ENCODE measurements at places on chromosomes 5 and 9.

DNA sequence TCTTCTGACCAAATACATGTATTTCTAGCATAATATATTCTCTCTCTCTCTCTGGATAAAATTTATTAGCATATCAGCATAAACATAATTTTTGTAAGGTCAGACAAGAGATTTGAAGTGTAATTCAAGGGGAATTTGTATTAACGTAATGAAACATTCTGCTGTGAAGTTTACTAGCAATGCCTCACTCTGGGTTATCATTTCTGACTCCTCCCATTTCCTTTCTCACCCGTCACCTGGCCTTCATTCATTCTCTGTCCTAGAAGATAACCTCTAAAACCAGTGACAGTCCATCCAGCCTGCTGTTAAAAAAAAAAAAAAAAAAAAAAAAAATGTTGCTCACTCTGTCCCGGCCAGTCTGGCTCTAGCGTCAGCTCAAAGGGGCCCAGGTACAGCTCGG, 27.1 kb downstream of the GRAMD2B start:
- DNase-seq = no peak

- no peak for DNase-seq
Observed at GRCh38 chr5:56386046-56386445, 152.9 kb upstream of the ANKRD55 start.

DNA sequence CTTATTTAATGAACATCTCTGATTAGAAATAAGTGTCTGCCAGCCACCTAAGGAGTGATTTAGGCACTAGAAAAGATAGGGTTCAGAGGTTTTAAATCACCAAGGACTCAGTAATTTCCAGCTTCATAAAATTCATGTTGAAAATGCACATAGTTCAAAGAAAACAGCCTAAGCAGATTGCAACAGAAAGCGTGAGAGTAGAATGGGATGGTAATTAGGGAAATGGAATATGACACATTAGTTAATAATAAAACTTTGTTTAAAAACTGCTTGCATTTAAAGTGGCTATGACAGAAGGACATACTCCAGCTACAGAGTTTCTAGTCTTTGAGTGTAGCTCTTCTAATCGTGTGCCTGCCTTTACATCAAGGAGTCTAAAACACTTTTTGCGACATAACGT, 490.8 kb downstream of the TLE4 start:
- DNase-seq = peak; percentile 13

GRCh38 chr5:173726846-173727557, 110.6 kb upstream of the BOD1 start:
- no peak for DNase-seq

GRCh38 chr5:5066276-5067186, 73.6 kb upstream of the ADAMTS16 start:
- no peak for DNase-seq

DNA sequence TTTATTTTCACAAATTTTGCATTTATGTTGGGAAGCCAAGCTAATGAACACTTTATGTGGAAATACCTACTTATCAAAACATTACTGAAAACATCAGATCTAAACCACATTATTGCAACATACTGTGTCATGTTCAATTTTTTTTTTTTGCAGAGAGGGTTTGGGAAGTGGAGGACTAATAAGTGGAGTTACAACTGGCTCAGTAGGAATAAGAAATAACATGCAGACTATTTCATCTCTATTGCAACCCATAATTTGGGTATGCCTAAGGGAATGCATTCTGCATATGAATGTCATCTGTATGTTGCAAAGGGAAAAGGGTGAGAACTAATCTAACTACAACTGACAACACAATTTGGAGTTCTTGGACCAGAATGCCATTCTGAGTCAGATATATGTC, 41.8 kb downstream of the APC start:
- peak; percentile 19 for DNase-seq

DNA sequence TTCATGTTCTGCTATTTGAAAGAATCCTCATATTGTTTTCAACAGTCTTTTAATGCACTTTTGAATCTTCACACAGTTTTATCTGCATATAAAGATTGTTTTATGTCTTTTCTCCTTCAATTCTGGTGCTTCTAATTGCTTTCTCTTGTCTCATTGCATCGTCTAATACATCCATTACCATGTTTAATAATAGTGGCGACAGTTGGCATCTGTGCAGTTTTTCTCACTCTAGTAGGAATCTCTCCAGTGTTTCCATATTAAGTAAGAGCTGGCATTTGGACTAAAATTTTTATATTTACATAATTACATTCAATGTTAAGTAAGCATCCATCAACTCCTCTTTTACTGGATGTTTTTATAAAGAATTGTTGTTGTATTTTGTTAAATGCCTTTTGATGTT, 49.9 kb downstream of the ADCY2 start:
- no peak for DNase-seq

- no peak for DNase-seq
Observed at GRCh38 chr5:113235884-113236283, 198.9 kb downstream of the TSSK1B start.

GRCh38 chr9:29564564-29564963, 1991.3 kb upstream of the C9orf72 start:
- peak; percentile 3 for DNase-seq

DNA sequence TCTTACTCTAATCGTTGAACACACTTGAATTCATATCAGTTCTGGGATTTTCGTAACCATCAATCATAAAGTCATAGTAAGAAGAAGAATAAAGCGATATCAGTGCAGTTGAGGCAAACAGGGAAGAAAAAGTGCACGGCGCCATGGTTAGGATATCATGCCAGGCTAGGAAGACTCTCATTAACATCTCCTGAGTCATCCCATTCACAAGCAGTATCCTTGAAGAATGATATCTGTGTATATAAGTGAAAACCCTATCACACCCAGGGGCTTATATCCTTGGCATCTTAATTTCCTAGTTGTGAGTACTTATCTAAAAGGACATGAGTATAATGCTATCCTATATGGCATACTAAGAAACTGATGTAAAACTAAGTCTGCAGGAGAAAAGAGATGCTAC, 38.6 kb downstream of the NFIB start:
- no peak for DNase-seq

DNA sequence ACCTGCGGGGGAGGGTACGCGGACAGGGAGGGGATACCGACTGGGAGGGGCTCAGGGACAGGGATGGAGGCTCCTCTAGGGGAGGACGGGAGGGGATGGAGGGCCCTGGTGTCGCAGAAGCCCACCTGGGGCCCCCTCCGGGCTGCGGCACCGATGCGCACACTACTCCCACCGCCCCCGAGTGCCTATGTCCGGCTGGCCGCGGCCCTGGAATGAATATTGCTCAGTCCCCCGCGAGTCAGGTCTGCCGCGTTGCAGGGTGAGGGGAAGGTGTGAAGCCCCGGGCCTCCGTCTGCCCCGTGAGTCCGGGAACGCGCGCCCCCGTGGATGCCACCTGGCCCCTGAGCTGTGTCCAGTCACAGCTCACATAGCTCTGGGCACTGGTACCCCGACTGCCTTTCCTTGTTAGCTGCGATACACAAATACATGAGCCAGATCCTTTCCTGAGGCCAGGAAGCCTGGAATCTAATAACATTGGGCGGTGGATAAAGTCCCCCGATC, 44.5 kb upstream of the PRSS3 start:
- DNase-seq = peak; percentile 56

DNA sequence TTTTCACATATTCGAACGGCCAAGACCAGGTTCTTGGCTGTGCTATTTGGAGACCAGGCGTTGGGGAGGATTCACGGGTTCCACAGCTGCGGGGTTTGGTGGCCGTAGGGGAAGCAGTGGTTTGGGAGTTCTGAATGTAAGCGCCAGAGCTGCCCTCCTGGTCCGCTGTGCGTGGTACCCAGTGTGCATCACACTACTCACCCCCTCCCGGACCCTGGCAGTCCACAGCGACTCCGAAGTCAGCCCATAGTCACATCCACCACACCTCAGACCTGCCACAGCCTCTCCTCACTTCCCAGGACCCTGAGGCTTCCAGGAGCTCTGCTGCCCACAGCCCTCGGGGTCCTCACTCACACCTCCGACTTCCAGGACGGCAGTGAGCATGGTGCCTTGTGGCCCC, 26.8 kb downstream of the AMBP start:
- peak; percentile 31 for DNase-seq

DNA sequence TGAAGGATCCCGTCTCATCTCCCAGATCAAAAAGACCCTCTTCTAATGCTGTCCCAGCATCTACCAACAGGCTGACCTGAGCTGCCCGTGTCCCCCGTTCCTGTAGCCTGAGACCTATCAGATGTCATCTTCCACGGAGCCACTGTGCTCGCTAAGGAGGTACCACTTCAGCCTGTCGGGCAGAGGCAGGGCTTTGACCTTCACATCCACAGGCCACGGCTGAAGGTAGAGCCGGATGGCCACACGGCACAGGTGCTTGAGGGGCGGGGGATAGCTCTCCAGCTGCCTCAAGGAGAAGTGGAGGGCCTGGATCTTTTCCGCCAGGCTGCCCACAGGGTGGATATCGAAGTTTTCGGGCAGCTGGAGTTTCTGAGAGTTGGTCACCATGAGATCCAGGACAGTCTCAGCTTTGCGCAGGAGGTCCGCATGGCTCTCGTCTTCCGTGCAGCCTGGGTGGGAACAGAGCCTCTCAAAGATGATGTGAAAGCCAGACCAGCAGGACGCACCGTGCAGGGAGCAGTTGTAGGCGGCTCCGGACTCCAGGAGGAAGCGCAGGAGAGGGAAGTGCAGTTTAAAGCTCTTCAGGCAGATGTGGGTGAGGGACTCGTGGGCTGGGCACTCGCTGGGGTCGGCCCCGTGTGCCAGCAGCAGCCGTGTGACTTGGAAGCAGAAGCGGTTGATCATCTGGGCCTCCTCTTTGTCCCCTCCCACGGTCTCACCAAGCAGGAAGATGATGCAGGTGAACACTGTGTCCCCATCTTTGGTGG, 4.1 kb downstream of the ASB6 start:
- DNase-seq = no peak

- peak; percentile 13 for DNase-seq
Observed at GRCh38 chr9:95874303-95874988, 1.0 kb upstream of the ERCC6L2 start.

DNA sequence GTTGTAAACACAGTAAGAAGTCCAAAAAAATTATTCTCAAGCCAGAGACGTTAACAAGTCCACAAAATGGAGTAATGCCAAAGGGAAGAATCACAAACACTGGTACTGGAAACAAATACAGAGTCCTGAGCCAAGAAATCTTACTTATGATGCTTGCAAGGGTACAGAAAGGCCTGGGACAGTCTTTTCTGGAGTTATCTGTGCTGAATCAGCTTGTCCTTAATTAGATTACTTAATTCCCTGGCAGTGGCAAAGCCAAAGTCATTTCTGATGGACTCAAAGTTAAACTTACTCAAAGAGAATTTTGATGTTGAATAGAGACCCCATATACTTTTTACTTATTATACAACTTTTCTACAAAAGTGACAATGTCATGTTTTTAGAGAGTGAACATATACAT, 610.5 kb upstream of the ITGA1 start:
- DNase-seq = no peak

DNA sequence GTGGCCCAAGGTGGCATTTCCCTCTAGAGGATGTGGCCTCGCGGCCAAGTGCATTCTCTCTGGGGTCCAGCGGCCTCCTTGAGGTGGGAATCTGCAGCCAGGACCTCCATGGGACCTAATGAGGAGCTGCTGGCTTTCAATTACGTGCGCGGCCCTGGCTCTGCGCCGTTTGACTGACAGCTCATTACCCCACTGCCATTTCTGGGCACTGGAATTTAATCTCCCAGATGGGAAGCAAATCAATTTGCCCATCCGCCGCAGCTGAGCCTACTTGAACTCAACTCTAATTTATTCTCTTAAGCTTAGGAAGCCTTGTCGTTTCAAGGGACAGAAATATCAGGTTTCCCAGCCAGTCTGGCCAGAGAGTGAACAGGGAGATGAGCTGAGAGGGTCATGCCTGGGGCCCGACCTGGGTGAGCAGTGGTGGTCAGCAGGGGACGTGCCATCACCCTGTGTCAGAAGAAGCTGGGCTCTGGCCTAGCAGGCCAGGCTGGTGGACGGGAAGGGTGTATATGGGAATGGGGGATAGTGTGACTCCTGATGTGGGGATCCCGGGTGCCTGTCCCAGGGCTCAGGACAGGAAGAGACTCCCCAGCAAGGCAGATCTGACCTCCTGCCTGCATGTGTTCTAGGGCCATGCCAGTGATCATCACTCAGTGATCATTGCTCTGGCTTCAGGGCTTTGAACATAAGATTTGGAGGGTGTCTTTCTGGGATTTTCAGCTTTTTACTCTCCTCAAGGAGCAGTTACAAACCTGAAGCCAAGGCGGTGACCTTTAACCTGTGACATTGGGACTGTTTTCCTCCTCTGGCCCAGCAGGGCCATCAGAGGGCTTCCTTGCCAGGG, 69.7 kb downstream of the MACROH2A1 start:
- no peak for DNase-seq

DNA sequence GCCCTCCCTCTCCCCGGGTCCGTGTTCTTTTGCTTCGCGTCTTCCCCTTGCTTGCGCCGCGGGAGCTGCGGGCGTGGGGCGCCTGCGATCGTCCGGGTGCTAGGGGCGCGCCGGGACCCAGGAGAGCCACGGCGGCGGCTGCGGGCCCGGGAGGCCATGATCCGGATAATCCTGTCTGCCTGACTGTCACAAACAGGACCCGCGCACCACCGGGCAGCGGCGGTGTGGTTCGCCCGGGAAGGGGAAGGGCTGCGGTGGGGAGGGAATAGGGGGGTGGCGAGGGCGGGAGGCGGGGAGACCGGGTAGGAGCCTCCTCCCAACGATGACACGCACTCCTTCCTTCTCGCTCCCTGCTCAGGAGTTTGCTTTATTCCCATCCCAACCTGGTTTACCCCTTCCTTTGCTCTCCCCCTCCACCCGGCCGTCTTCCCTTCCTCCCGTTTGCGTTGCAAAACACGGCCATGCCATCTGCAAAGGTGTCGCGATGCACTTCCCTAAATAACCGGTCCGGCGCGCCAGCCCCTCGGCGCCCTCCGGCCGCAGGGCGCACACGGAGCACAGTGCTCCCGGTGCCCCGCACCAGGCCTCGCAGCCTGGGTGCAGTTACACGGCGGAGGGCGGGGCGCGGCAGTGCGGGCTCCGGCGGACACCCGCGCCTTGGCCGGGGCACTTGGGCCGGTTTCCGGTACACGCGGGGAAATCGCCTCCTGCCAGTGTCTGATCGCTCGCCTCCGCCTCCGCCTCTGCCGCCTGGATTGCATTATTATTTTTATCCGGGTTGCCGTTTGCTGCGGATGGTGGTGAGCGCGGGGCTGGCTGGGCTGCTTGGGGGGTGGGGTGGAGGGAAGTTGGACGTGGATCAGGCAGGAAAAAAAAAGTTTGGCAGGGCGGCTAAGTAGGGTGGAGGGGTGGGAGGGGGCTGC, 1.5 kb downstream of the SMARCA2 start:
- DNase-seq = peak; percentile 97

GRCh38 chr9:20442461-20443319, 179.6 kb downstream of the MLLT3 start:
- no peak for DNase-seq

- no peak for DNase-seq
Observed at GRCh38 chr5:124839371-124839998, 93.0 kb upstream of the ZNF608 start.

DNA sequence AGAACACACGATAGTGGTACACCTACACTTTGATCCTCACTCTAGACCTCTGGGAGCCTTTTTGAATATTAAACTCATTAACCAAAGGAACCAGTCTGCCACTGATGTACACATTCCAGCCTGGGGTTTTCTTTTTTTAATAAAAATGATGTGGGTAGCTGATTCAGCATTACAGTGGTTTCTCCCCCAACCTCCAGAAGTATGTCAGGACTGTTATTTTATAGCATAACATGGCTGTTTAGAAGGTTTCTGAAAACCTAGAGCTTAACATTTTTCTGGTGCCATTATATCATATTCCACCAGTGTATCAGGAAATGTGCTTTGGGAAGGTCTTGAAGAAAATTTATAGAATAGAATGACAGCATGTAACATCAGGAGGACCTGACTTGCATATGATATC, 540.9 kb upstream of the WWC1 start:
- no peak for DNase-seq
